ENCODE measurements at places on chromosomes 4 and X.

DNA sequence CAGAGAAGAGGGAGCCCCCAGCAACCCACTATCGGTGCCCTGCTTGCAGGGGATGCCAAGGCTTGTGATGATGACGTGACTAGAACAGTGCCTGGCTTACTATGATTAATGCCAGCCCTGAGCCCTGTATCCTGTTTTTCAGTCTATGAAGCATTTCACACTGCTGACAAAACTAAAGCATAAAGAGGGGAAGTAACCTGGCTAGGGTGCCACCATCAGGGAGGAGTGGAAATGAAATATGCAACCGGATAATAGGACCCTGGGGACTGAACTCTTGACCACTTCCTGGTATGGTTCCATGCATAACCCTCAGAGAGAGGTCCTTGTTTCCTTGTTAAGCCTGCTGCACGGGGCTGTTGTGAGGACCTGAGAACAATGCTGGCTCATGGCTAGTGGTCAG lies 50.3 kb downstream of the MED28 start:
- DNase-seq: no peak

DNA sequence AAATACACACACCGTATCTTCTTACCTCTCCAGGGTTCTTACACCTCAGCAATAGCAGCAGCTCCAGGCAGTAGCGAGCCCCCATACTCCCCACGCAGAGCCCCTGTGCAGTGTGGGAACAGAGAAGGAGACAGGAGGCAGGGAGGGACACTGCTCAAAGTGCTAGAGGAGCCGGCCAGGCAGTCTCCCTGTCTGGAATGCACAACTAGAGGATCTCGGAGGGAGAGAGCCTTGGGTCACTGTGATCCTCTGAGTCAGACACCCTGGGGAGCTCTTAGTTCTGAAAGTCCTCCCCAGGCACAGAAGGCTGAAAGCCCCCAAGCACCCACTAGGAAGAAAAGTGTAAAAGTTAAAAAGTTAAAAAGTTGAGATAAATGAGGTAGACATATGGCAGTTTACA lies 16.0 kb downstream of the AMELX start:
- DNase-seq: no peak

DNA sequence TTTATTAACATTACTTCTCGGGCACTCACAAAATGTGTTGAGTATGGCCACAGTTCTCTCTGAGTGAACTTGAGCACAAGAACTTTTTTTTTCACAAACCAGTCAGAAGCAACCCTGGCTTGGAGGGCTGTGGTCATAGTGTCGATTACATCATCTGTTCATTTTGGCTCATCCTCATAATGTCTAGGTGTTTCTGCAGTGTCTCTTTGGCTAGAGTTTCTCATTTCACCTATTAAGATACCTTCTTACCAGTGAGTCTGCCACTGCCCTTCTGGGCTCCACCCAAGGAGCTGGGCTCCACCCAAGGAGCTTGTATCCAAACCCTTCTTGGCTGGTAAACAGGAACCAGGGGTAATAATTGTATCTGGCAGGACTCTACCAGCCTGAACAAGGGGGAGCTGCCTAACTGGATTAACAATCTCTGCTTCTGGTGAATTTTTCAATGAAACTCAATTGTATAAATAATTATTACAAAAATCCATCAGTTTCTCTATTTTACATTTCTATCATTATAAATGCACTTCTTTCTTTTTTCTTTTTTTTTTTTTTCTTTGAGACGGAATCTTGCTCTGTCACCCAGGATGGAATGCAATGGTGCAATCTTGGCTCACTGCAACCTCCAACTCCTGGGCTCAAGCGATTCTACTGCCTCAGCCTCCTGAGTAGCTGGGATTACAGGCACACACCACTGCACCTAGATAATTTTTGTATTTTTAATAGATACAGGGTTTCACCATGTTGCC lies 667.7 kb upstream of the SLIT2 start:
- no peak for DNase-seq

DNA sequence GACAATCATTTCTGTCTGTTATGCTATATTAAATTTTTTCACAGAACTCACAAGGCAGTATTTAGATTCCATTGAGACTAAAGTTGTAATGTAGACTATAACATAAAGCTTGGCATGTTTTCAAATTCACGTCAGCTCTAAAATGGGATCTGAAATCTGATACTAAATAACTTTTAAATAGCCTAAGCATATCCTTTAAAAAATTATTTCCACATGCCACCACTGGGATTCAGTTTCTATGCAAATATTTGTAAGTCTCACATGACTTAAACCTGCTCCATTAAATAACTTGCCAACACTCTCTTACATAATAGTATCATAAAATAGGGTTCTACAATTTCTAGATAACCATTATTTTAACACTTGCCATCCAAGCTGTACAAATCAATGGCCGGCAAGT lies 32.4 kb downstream of the KLHL8 start:
- DNase-seq: peak; percentile 51

GRCh38 chrX:7108030-7108429 lies 39.5 kb upstream of the STS start:
- no peak for DNase-seq

All from T47D (cell line).